EH (cell line): ENCODE measurements at places on chromosomes 11 and 22.
A peak's percentile ranks its signal among the peaks of the same experiment; 100 is the strongest.

GRCh38 chr11:20483931-20484330, 96.4 kb downstream of the PRMT3 start:
- no peak for DNase-seq

GRCh38 chr22:35900483-35901168, 128.0 kb downstream of the RBFOX2 start:
- peak; percentile 85 for DNase-seq

DNA sequence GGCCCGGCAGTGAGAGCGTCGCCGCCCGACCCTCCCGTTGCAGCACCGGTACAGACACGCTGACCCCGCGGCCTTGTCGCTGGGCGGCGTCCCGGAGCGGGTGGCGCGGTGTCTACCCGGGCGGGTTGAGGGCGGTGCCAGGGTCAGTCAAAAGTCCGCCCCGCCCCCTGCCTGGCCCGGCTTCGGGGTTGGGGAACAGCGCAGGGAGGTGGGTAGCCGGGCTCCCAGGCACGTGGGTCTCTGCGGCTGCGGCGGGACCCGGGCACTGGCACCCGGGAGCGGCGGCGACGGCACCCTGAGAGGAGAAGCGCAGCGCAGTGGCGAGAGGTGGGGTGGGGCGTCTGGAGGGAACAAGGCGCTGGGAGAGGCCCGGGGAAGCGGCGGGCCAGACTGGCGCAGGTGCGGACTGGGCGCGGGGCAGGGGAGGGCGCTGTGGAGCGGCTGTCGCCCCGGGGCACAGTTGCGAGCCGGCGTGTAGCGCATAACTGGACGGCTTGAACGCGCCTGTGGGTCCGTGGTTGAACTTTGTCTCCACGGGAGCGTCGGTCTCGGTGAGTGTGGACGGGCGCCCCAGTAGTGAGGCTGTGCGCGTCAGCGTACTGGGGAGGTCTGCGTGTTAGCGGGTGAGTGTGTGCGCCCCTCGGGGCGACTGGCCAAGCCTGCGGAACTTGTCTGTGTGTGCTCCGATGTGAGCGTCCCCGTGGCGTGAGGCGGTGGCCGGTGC, at the start of gene P2RY2:
P2RY2 (plus strand) TSS at position 176 of the 724 bp plus-strand sequence. CDS start 15,879 bp downstream, outside the sequence.
- DNase-seq: peak; percentile 44

- no peak for DNase-seq
Observed at GRCh38 chr11:120268686-120269085, 28.7 kb downstream of the POU2F3 start.

GRCh38 chr11:57222239-57222638, 14.8 kb downstream of the APLNR start:
- no peak for DNase-seq

- DNase-seq: no peak
Observed at GRCh38 chr11:31247321-31247720, 122.2 kb downstream of the DCDC1 start.

GRCh38 chr11:14698771-14699170, 55.2 kb downstream of the PDE3B start:
- DNase-seq: no peak

DNA sequence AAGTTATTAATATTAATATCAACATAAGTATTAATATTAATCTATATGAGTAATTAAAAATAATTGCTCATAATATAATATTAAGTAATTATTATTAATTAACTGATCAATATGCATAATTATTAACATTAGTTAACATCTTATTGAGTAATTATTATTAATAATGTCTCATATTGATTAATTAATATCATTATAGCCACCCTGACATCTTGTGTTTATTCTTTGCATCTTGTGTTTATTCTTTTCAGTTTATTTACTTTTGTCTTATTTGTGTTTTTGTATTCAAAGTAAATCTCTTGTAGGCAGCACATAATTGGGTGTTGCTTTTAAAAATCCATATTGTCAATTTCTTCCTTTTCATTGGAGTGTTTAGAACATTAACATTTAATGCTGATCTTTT, 56.6 kb downstream of the MYEOV start:
- DNase-seq: no peak

GRCh38 chr11:86673055-86673843, 833 bp upstream of the ME3 start:
- DNase-seq: no peak

GRCh38 chr11:122661182-122661945, 5.8 kb downstream of the UBASH3B start:
- peak; percentile 96 for DNase-seq

- DNase-seq: no peak
Observed at GRCh38 chr22:24871611-24872205, 65.7 kb downstream of the SGSM1 start.

DNA sequence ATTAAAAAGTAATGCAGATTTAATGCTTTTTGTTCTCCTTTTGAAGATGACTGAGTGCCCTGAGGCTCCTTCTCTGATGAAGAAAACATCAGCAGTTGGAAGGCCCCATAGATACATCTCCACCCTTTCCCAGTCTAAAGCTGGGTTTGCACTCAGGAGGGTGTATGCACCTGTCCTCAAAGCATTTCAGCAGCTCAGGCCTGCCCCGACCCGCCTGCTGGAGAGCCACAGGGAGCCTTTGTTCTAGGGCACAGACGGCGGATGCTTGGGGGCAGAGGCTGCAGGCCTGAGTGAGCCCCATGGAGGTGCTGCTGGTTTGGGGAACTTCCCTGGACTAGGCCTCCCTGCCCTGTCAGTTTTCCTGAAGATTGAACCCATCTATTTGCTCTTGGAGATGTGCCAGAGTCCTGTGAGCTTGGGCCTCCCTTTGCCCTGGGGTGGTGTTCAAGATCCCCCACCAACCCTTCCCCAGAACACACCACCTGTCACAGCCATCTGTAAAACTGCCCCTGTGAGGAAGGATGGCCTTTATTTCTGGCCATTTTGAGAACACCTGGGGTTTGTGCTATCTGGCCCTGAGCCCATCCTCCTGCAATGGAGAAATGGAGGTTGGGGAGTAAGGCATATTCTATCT, 160.0 kb downstream of the NAV2 start:
- no peak for DNase-seq

DNA sequence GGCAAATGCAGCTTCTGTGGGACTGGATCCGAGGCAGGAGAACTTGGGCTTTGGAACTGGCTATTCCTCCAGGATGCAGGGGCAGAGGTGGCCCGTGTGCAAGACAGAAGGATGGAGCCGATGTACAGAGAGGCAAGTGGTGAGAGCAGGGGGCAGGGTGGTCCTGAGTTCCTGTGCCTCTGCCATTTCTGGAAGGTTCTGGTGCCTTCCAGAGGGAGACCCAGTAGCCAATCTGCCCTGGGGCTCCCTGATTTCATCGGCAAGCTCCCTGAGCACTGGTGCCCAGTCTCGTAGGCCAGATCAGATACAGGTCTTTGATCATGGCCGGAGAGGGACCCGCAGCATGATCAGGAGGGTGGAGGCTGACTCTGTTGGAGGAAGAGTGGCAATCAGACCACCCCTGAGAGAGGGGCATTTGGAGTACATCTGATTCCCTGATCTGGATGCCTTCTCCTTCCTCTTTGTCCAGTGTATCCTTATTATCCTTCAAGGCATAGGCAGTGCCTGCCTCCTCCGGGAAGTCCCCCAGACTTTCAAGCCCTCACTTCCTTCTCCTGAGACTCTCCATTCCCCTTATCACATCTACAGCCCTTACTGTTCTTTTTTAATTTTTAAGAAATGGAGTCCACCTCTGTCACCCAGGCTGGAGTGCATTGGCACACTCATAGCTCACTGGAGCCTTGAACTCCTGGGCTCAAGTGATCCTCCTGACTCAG, 9.7 kb downstream of the MRGPRD start:
- no peak for DNase-seq

DNA sequence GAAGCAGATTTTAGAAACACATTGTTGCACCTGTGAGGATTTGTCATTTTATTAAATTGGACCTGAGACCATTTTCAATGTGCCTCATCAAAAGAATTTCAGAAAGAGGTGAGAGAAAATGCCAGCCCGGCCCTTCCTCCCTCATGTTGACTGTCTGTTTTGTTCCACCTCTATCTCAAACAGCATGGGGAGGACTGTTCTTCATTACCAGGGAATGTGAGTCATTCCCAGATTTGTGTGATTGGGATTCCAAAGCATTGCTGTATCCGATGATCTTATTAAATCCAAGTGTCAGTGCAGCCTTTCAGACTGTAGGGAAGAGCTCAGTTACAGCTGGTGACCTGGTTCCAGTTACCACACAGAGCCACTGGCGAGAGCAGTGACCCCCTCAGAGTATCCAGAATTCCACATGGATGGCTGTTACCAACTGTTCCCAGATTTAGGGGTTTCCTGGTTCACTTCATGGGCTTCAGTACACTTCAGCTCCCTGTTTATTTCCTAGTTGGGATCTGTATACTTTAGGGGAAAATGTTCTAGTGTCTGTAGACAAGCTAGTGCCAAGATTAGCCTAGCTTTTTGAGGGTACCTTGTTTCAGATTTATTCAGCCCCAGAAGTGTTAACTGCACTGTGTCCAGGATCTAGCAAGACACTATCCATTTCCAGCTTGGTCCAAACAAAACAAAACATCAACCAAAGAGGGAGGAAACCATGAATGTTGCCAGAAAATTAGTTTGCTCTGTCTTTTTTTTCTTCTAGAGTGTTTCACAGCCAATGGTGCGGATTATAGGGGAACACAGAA, 20.9 kb downstream of the KREMEN1 start:
- peak; percentile 89 for DNase-seq

GRCh38 chr11:42390116-42390515, 921.7 kb upstream of the API5 start:
- DNase-seq: no peak

GRCh38 chr11:31417816-31418215, 48.2 kb downstream of the DNAJC24 start:
- no peak for DNase-seq

DNA sequence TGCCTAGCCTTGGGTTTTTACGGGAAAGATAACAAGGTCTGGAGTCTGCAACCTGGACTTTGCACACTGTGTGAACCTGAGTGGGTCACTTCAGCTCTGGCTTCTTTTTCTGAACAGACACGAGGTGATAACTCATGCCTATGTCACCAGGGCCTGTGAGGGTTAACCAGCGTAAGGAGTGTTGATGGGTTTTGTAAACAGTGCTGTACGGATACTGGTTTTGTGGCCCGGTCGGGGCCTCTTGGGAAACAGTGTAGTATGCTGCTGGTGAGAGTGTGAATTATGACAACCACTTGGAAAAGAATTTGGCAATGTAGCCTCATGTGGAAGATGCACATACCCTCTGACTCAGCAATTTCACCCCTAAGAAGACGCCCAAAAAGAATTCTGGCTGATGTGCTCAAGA, 266.8 kb downstream of the MN1 start:
- DNase-seq: peak; percentile 86

- no peak for DNase-seq
Observed at GRCh38 chr11:216081-216974, 8.8 kb downstream of the RIC8A start.

DNA sequence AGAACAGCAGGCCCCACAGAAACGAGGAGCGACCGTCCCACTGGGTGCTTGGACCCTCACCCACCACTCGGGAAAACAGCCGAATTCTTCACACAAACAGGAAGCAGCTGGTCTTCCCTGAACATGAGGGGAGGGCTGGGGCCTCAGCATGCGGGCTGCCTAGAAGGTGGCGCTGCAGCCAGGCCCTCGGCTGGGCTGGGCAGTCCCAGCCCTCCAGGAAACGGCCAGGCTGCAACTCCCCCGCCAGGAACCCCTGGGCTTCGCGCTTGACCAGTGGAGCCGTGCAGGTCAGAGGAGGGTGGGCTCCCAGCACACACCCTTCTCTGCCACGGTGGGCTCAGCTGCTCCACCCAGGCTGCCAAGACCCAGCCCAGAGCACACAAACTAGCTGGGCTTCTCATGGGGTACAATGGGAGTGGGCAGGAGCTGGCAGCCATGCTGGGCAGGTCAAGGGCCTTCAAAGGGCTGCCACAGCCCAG, 29.6 kb downstream of the IGF2 start:
- no peak for DNase-seq
